Calu3 (cell line): ENCODE measurements at places on chromosomes 1 and 21.

- DNase-seq, result no peak
Observed at GRCh38 chr1:149979972-149980540, 30.5 kb downstream of the OTUD7B start.

- no peak for DNase-seq
Observed at GRCh38 chr1:107538502-107538901, 397.7 kb downstream of the NTNG1 start.

DNA sequence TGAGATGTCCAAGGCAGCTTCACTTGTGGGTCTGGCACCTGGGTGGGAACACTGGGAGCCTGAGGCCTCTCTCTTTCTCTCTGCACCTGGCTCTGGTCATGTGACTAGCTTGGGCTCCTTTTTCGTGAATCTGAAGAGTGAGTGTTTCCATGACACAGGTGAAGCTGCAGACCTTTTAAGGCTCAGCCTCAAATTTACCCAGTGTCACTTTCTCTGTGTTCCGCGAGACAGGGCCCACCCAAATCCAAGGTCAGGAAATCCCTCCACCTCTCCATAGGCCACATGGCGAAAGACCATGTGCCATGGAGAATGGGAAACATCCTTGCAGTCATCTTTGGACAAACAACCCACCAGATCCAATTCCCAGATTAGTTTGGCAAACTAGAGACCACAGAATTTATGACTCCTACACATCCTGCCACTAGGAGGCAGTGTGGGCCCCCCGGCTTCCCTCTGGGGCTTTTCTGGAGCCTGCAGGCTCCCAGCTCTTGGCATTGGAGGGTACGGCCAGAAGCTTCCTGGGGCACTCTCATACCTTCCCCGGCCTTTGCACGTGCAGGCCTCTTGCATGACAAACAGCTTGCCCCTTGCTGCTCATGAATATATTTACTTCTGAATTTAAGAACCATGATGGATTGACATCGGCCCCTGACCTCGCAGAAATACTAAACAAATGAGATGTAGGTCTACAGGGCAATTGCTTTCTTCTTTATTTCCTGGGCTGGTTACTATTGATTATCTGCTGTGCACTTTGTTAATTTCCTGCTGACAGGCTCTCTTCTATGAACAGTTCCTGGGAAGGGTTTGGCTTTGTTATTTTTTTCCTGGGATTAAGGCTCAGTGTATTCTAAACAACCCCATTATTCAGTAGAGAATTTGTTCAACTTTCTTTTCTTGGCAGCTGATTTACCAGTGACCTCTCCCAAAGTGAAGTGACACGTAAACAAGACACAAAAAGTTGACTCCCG lies 180.7 kb downstream of the KAZN start:
- DNase-seq, result peak; percentile 56

GRCh38 chr1:60697204-60697994 lies 385.0 kb upstream of the NFIA start:
- no peak for DNase-seq

DNA sequence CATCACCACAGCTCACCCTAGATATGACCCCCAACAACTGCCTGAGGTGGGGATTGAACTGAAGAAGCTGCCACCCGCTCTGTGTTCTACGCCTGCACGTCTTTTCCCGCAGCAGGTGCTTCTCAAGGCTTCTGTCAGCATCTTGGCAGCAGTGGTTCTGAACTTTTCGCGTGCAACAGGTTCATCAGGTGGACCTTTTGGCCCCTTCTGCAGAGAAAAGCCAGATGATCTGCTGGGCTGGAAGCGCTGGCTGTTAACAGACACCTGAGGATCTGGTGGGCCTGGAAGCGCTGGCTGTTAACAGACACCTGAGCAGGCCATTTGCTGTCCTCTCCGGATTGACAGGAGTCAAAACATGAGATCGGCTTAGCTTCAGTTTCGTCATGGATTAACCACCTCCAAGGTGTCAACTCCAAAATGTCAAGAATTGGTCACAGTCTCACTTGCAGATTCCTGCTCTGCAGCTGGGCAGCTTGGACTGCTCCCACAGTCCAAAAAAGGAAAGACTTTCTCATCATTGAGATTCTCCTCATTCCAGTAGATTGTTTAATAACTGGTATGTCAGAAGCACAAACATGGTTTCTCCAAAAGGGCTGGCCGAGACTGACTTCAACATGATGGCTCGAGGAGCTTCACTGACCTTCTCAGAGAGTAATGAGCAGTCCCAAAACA lies 4.7 kb downstream of the C1orf174 start:
- DNase-seq, result no peak

DNA sequence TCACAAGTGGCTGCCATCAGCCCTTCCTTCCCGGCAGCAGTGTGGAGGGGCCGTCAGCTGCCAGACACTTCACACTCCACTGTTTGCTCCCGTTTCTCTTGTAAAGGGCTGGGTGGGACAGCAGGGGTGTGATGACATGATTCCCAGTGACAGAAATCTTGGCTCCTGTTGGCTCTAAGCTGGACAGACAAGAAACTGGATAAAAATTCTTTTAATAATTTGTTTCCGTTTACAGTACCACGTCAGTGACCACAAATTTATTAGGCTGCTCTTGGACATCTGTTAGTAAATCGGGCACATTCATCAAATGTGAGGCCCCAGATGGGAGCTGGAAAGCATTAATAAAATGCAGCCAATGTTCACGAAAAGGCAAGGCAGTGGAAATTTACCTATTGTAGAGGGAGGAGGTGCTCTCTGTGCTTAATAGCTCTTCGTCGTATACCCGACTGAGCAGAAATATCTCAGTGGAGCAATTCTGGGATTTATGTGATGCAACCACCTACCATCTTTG lies 353.7 kb upstream of the GREM2 start:
- peak; percentile 32 for DNase-seq

GRCh38 chr1:50977575-50978143 lies 7.6 kb downstream of the CDKN2C start:
- DNase-seq, result peak; percentile 64

GRCh38 chr1:12714710-12715475 lies 1.0 kb upstream of the AADACL3 start:
- no peak for DNase-seq

DNA sequence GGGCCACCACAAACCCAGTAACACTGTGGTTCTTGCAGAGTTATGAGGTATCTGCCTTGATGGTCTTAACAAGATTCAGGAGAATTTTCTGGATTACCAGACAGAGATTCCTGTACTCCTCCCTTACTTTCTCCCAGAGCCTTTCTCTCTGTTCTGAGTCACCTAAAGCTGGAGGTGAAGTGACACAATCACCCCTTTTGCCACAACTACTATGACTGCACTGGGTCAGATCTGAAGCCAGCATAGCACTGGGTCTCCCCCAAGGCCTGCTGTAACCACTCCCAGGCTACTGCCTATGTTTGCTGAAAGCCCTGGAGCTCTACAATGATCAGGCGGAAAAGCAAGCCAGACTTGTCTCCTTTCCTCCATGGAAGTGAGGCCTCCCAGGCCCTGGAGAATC lies 156.7 kb upstream of the NEGR1 start:
- DNase-seq, result no peak

GRCh38 chr1:22344329-22344630 lies 107.4 kb upstream of the ZBTB40 start:
- no peak for DNase-seq

GRCh38 chr1:84682047-84682446 lies 8.2 kb downstream of the SSX2IP start:
- no peak for DNase-seq

GRCh38 chr1:227094249-227094966 lies 154.3 kb downstream of the COQ8A start:
- peak; percentile 61 for DNase-seq

DNA sequence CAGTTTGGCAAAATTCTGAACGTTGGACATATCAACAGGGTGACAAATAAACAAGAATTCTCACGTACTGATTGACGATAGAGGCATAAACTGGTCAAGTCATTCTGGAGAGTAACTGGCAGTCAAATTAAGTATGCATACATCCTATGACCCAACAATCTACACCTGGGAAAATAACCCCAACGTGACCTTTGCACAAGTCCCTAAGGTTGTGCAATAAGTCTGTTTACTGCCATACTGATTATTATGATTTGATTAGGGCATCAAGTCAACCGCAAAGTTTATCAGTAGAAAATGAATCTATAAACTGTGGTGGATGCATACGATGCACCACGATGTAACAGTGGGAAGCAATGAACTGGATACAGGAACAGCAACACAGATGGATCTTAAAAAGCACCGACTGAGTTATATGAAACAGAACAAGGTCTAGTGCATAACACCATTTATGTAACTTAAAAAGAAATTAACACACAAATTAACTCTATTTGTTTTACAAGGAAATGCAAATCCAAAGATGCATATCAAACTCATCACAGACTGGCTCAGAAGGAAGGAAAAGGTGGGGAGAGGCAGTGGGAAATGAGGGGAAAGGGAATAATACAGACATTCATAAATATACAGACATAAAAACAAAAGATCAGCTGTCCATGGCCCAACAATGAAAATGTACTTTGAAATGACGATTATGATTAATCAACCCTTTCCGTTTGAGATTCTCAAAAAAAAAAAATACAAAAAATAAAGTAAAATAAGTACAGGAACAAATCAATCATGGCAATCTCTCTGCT lies 41.0 kb upstream of the SEC16B start:
- no peak for DNase-seq

DNA sequence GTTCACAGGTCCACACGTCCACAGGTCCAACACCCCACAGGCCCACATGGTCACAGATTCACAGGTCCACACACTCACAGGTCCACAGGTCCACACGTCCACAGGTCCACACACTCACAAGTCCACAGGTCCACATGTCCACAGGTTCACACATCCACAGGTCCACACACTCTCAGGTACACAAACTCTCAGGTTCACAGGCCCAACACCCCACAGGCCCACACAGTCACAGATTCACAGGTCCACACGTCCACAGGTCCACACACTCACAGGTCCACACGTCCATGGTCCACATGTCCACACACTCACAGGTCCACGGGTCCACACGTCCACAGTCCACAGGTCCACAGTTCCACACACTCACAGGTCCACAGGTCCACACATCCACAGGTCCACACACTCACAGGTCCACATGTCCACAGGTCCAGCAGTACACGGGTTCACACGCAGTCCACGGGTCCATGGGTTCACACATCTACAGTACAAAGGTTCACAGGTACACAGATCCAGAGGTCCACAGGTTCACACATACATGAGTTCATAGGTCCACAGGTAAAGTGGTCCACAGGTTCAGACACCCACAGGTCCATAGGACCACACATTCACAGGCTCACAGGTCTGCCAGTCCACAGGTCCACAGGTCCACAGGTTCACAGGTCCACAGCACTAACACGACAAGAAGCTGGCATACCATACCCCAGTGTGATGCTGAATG lies 39.3 kb upstream of the COL6A2 start:
- DNase-seq, result no peak

- DNase-seq, result no peak
Observed at GRCh38 chr1:143736562-143736961, 235.2 kb downstream of the FAM72C start.

DNA sequence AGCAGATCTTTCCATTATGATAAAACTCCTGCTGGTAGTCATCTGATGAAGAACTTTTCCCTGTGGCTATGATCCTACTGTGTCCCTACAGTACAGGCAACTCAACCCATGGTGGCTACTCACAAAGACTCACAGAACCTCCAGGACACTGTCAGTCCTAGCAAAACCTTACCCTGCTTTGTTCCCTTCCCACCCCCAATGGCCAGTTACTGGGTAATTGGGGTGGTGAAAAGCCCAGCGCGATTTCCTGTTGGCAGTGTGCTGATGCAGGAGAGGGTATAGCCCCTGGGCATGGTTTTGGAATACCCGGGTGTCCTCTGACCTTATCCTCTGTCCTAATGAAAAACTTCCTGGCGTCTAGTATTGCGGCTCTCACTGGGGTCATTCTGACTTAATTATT lies 533 bp upstream of the RGL1 start:
- peak; percentile 5 for DNase-seq

DNA sequence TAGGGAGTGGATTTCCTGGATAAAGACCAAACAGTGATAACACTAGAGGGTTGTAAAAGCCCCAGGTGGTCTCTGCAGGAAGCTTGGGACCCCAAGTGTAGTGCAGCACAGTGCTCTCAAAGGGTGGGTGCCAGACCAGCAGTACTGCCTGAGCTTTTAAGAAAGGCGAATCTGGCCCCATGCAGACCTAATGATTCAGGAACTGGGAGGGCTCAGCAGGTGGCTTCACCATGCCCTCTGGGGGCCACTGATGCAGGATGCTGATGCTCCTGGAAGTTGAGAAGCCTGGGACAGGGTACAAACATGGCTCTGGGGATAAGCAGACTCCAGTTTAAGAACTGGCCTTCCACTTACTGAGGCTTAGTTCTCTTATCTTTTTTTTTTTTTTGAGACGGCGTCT lies 29.1 kb upstream of the NEK2 start:
- no peak for DNase-seq

DNA sequence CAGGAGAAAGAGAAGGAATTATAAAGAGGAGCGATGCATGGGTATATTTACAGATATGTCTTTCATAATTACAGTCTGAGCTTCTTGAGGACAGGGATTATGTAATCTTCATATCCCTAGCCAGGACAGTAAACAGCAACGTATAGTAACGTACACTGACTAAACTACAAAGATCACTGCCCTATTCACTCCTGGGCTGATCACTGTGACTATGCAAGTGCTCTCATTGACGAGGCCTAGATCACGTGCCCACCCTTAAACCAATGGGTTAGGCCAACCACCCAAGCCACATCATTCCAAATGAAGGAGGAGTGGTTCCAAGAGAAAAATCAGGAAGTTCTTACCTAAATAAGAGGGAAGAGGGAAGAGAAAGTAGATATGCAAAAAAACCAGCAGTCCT lies 18.5 kb downstream of the PIK3R3 start:
- no peak for DNase-seq

DNA sequence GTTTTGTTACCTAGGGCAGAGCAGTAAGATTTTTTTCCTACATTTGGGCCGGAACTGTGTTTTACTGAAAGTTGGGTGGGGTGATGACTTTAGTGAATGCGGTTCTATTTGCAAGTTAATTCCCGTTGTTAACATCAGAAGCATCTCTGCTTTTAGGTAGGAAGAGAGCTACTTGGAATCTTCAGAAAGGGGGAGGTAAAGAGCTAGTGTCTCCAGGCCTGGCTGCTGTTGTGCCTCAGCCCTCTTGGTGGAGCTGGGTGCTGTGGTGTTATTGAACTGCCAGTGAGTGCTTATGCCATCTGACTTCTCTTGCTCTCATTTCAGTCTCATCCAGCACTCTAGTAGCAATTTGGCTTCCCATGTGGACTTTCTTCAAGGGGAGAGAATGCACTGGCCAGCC lies 3.4 kb downstream of the KDM4A start:
- DNase-seq, result peak; percentile 25

GRCh38 chr1:229887043-229887822 lies 179.8 kb upstream of the GALNT2 start:
- DNase-seq, result no peak

GRCh38 chr1:71857862-71858261 lies 424.5 kb downstream of the NEGR1 start:
- no peak for DNase-seq

GRCh38 chr1:56194701-56195300 lies 384.6 kb downstream of the PLPP3 start:
- DNase-seq, result no peak
